ENCODE measurements at places on chromosomes 1 and 21.

DNA sequence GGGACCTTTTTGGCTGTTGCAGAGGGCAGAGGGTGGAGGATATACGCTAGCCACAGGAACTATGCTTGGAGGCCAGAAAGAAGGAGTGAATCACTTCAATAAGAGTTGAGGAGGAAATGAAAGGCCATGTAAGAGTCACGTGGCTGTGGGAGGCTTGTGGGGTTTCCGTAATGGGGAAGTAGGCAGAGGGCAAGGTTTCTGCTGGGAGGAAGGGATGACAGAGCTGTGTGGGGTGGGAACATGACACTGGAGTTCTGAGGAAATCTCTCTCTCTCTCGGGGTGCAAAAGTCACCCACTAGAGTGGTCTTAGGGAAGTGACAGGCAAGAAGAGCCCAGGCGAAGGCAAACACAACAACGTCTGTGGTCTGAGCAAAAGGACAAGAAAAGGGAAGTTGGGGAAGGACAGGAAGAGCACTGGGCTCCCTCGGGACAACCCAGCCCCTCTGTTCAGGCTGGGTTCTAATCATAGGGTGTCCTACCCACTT lies 3.9 kb upstream of the CD1C start:
- DNase-seq: no peak

DNA sequence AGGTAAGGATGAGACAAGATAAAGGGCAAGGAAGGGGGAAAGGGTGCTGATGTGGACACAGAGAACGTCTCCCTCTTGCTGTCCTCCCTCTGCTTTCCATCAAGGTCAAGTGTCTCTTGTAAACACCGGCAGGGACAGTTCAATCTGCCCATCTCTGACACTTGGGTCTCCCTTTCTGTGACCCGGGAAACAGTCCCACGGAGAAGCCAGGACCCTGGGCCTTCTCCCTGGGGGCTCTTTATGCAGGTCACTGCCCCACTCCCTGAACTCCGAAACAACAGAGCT lies 254.3 kb downstream of the LTN1 start:
- no peak for DNase-seq

DNA sequence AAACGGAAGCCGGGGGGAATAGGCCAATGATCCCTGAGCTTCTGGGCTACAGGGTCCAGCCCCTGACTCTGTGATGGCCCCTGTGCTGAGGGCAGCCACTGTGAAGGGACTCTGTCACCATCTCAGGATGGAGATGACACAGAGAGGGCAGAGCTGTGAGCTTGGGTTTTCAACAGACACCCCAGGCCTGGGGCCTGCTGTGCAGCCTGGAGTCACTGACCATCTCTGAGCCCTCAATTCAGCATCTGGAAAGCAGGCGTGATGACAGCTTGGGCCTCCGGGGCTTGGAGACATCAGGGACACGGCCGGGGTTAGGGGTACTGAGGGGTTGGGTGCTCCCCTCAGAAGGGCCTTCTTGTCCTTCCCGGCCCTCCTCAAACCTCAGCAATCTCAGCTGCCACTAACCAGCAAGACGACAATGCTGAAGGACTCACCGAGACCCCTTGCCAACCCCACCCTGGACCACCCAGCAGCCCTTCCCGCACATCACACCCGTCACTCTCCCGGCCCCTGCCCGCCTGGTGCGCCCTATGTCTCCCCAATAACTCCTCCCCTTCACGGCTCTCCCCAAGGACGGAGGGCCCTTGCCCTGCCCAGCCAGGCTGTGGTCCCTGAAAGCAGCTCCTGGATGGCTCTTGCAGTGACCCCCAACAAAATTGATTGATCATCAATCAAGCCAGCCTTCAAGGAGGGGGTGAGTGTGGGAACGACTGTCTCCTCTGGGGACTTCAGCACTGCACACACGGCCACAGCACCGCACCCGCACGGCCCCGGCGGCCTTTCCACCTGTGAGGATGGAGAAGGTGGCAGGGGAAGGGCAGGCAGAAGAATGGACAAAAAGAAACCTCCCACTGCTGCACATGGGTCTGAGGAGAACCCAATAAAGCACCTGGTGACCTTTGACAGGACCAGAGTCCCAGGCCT lies 4.3 kb downstream of the MEGF6 start:
- DNase-seq: no peak

DNA sequence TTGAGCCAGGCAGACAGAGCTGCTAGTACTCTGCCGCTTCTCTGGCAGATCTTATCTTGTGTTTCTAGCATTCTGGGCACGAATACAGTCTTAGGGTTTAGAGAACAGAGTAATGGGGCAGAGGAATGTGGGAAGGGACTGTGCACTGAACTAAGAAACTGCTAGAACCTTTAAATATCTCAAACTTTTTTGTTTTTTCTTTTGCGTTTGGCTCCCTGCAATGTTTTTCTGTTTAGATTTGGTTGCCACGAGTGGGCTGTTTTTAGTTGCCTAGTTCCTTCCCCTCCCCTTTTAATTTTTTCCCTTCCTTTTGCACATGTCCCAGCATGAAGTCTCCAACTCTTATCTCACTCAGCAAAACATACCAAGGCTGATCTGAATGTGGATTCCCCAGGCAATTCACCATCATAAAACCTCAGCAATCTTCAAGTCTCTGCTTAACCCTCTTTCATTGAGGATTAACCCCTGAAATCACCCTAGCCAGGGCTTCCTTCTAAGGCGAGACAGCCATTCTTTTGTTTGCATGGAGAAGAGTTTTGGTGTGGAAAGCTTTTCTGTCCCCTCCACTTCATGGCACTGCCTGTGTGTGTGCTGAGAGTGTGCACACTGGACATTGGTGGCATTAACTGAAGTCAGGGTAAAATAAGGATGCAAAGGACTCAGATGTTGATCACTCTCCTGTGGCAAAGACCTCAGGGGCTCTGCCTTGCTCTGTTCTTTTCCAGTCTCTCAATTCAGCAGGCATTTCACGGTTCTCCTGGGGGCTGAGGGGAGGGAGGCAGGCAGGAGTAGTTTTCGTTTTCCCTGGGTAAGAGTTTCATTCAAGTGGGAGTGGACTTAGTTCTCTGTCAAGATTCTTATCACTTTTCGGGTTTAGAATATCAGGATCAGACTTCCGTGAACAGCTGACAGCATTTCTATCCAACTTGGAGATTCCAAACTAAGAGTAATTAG lies 2.8 kb upstream of the ATF3 start:
- no peak for DNase-seq

- no peak for DNase-seq
Observed at GRCh38 chr1:214439352-214440119, 111.9 kb downstream of the PTPN14 start.

GRCh38 chr1:61961009-61961408 lies 218.7 kb downstream of the PATJ start:
- DNase-seq: no peak

Data from AG04449 (cell line).